ENCODE measurements at places on chromosomes 12 and 14.

GRCh38 chr14:60805841-60806430 lies 71.4 kb downstream of the MNAT1 start:
- H3K36me3 ChIP-seq, result peaks cover 24% of the 10 kb centered on the region
- H3K4me3 ChIP-seq, result no peak overlapping the region
- no peak for DNase-seq
- H3K27me3 ChIP-seq, result no peaks in the 10 kb centered on the region
- H3K27ac ChIP-seq, result no peak overlapping the region

- DNase-seq, result no peak
- H3K4me1 ChIP-seq, result no peaks in the 10 kb centered on the region
- H3K36me3 ChIP-seq, result no peaks in the 10 kb centered on the region
- no peak overlapping the region for H3K4me3 ChIP-seq
Observed at GRCh38 chr12:102793921-102794320, 123.1 kb downstream of the PAH start.

DNA sequence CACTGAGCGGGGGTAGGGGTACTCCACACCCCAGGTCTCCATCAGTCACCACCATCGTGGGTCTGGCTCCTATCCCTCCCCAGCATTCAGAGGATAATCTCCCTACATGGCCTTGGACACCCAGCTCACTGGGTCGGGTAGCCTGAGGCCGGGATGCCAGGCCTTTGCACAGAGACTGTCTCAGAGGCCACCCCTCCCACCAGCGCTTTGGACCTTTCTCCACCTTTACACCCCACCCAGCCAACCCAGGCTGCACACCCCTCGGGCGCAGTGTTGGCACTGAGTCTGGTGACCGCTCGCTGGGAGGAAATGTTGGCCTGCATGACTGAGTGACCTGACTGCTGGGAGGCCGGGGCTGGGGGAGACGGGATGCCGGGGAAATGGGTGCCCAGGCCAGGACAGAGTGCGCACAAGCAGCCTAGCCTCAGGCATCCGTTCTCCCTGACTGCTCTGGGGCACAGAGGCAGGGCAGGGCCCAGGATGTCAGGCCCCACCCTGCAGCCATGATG lies 10.6 kb upstream of the LBHD2 start:
- peaks cover 5% of the 10 kb centered on the region for H3K4me1 ChIP-seq
- H3K4me3 ChIP-seq, result no peak overlapping the region
- no peak overlapping the region for H3K27ac ChIP-seq
- no peaks in the 10 kb centered on the region for H3K36me3 ChIP-seq
- no peaks in the 10 kb centered on the region for H3K27me3 ChIP-seq

DNA sequence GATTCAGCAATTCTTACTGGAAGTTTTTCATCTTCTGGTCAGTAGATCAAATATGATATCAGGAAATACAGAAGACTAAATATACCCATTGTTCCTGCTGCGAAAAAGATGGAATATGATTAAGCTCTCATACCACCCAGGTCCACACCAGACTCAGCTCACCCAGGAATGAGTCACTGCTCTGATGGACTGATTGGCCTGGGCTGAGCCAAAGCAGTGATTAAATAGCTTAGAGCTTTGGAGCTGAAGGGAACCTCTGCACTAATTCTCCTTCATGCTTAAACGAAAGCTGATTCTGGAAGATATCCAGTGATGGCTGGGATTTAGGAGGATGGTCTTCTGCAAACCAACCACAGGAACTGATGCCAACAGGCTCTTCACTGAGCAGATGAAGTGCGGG lies 62.0 kb upstream of the SYT1 start:
- H3K27me3 ChIP-seq, result no peaks in the 10 kb centered on the region
- DNase-seq, result no peak
- H3K4me3 ChIP-seq, result no peak overlapping the region
- H3K27ac ChIP-seq, result no peak overlapping the region

- H3K27ac ChIP-seq, result no peak overlapping the region
- H3K27me3 ChIP-seq, result peaks cover 16% of the 10 kb centered on the region
- H3K4me1 ChIP-seq, result peaks cover 8% of the 10 kb centered on the region
- no peak for DNase-seq
Observed at GRCh38 chr14:100654814-100655740, 67.9 kb upstream of the BEGAIN start.

DNA sequence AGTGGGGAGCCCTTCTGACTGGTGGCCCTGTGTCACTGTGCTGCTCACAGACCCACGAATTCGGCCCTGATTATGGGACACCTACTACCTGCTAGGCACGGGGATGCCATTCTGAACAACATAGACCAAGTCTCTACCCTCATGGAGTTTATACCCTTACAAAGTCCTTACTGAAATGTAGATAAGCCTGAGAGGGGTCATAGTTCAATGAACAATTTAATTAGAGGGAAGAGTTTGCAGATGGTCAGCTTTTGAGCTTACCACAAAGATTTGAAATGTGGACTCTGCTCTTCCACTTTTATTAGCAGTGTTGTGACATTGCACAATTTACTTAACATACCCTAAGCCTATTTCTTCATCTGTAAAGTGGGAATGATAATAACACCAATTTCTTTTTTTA lies 161.1 kb downstream of the MYRFL start:
- H3K36me3 ChIP-seq, result no peaks in the 10 kb centered on the region
- H3K27ac ChIP-seq, result no peak overlapping the region
- H3K4me3 ChIP-seq, result no peak overlapping the region
- DNase-seq, result no peak
- H3K4me1 ChIP-seq, result no peaks in the 10 kb centered on the region
- peaks cover 2% of the 10 kb centered on the region for H3K27me3 ChIP-seq

DNA sequence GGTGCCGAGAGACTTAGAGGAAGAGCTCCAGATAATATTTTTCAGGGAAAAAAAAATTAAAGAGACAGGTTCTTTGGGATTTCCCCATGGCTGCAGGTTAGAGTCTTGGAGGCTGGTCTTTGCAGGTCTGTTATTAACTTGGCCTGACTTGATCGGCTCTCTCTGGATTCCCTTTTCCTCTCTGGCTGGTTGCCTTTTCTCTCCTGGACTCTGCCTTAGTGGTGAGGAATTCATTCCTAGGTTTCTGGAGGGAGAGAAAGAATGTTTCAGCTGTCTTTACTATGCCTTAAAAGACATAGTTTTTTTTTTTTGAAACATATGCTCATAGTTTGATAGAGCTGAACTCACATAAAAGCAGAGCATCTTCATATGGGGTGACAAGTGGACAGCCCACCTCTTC lies 336.3 kb downstream of the BMP4 start:
- DNase-seq, result no peak
- H3K27me3 ChIP-seq, result no peaks in the 10 kb centered on the region
- H3K27ac ChIP-seq, result peak overlapping the region; percentile 85
- H3K4me3 ChIP-seq, result no peak overlapping the region

DNA sequence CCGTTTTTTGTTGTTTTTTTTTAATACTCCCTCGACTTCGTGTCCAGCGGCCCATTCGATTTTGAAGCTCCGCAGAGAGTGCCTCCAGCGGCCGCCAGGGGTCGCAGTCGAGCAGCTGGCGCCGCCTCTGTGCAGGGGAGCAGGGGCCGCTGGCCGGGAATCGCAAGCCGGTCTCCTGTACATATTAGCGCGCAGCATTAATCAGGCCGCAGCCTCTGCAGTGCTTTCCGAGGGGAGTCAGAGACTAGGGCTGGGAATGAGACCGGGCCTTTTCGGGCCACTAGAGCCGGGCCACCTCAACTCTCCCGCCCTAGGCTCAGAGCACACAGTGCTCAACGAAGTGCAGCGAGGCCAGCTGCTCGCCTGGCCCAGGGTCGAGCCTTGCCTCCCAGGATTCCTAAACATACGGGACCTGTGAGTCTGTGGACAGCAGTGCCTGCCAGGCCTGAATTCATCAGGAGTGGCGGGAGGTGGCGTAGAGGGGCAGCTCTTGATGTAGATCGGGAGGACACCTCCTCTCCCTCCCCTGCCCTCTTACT lies 81.8 kb downstream of the EMP1 start:
- H3K36me3 ChIP-seq, result no peaks in the 10 kb centered on the region
- peaks cover 4% of the 10 kb centered on the region for H3K4me1 ChIP-seq
- no peak overlapping the region for H3K27ac ChIP-seq
- H3K27me3 ChIP-seq, result peaks cover 27% of the 10 kb centered on the region
- DNase-seq, result peak; percentile 58
- peak overlapping the region; percentile 17 for H3K4me3 ChIP-seq

- no peaks in the 10 kb centered on the region for H3K4me1 ChIP-seq
- H3K27ac ChIP-seq, result no peak overlapping the region
- no peak for DNase-seq
- H3K36me3 ChIP-seq, result no peaks in the 10 kb centered on the region
Observed at GRCh38 chr12:62668782-62669181, 202.2 kb downstream of the MON2 start.

DNA sequence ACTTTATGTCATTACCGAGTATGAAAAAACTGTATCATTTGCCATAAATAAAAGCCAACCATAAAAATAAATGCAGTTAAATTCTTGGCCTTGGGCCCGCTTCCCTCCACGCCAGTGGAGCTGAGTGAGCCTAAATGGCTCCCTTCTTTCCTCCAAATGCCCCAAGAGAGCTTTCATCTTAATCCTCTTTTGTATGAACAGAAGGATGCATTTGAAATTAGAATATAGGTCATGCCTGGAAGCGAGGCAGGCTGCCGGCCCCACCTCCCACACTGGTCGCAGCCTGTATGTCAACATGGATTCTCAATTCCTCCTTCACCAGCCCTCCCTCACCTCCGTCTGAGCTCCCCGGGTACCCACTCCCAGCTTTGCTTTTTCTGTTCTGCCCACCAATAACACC lies 245.7 kb downstream of the SLC15A4 start:
- DNase-seq, result no peak
- H3K4me1 ChIP-seq, result no peaks in the 10 kb centered on the region
- H3K27me3 ChIP-seq, result no peaks in the 10 kb centered on the region
- H3K27ac ChIP-seq, result no peak overlapping the region
- no peak overlapping the region for H3K4me3 ChIP-seq

- H3K4me1 ChIP-seq, result no peaks in the 10 kb centered on the region
- no peaks in the 10 kb centered on the region for H3K36me3 ChIP-seq
- no peak overlapping the region for H3K4me3 ChIP-seq
- no peaks in the 10 kb centered on the region for H3K27me3 ChIP-seq
Observed at GRCh38 chr12:65510007-65510406, 231.5 kb downstream of the MSRB3 start.

DNA sequence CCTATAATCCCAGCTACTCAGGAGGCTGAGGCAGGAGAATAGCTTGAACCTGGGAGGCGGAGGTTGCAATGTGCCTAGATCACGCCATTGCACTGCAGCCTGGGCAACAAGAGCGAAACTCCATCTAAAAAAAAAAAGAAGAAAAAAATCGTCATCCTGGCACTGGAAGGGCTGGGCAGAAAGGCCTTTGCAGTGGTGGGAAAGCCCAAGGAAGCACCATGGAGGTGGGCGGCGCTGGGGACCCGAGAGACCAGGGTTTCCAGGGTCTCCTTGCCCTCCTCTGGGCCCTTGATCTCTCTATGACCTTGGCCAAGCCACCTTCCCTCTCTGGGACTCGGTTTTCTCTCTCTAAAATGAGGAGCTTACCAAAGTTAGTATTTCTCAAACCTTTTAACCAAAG lies 65.4 kb downstream of the LGMN start:
- H3K36me3 ChIP-seq, result peaks cover 61% of the 10 kb centered on the region
- H3K4me1 ChIP-seq, result peaks cover 19% of the 10 kb centered on the region
- DNase-seq, result no peak
- no peak overlapping the region for H3K4me3 ChIP-seq

DNA sequence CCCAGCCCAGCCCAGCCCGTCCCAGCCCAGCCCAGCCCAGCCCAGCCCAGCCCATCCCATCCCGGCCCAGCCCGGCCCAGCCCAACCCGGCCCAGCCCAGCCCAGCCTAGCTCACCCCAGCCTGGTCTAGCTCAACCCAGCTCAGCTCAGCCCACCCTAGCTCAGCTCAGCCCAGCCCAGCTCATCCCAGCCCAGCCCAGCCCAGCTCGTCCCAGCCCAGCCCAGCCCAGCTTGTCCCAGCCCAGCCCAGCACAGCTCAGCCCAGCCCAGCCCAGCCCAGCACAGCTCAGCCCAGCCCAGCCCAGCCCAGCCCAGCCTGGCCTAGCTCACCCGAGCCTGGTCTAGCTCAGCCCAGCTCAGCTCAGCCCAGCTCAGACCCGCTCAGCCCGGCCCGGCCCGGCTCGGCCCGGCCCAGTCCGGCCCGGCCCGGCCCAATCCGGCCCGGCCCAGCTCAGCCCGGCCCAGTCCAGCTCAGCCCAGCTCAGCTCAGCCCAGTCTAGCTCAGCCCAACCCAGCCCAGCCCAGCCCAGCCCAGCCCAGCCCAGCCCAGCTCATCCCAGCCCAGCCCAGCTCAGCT lies 184.7 kb downstream of the TMEM121 start:
- no peak for DNase-seq
- H3K27ac ChIP-seq, result peak overlapping the region; percentile 30
- no peak overlapping the region for H3K4me3 ChIP-seq
- H3K27me3 ChIP-seq, result no peaks in the 10 kb centered on the region
- peaks cover 7% of the 10 kb centered on the region for H3K36me3 ChIP-seq

- no peaks in the 10 kb centered on the region for H3K27me3 ChIP-seq
- no peak for DNase-seq
- H3K4me3 ChIP-seq, result no peak overlapping the region
- no peaks in the 10 kb centered on the region for H3K4me1 ChIP-seq
- H3K36me3 ChIP-seq, result no peaks in the 10 kb centered on the region
- H3K27ac ChIP-seq, result no peak overlapping the region
Observed at GRCh38 chr12:17030338-17030737, 424.4 kb upstream of the LMO3 start.

DNA sequence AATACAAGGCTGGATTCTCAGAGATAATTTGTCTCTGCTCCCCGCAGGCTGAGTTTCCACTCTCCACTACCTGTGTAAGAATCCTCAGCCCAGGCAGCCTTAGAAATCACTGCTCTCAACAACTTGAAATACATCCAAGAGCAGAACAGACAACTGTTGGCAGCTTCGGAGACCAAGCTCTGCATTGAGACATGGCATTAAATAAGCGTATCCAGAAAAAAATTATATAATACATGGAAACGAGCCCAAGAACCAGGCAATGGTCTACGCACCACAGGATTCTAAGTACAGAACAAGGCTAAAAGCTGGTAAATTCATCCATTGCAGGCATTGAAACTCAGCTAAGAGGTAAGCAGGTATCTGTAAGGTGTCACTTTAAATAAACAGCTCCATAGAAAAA lies 165.5 kb upstream of the DIO3 start:
- no peaks in the 10 kb centered on the region for H3K36me3 ChIP-seq
- peaks cover 25% of the 10 kb centered on the region for H3K27me3 ChIP-seq
- no peak for DNase-seq
- H3K4me1 ChIP-seq, result peaks cover 2% of the 10 kb centered on the region
- H3K4me3 ChIP-seq, result no peak overlapping the region

- DNase-seq, result no peak
- peaks cover 44% of the 10 kb centered on the region for H3K36me3 ChIP-seq
- no peak overlapping the region for H3K27ac ChIP-seq
- H3K4me3 ChIP-seq, result no peak overlapping the region
- no peaks in the 10 kb centered on the region for H3K27me3 ChIP-seq
Observed at GRCh38 chr12:57736741-57737466, 1.6 kb downstream of the AGAP2 start.

- H3K27me3 ChIP-seq, result no peaks in the 10 kb centered on the region
- H3K4me1 ChIP-seq, result peaks cover 7% of the 10 kb centered on the region
- no peak overlapping the region for H3K4me3 ChIP-seq
- DNase-seq, result no peak
- no peaks in the 10 kb centered on the region for H3K36me3 ChIP-seq
Observed at GRCh38 chr14:31934767-31935266, 142.3 kb upstream of the ARHGAP5 start.
